ENCODE measurements at places on chromosomes 5 and 9.

GRCh38 chr5:101212942-101213514, 309.9 kb upstream of the ST8SIA4 start:
- H3K36me3 ChIP-seq, result no peaks in the 10 kb centered on the region
- H3K4me1 ChIP-seq, result no peaks in the 10 kb centered on the region
- H3K27ac ChIP-seq, result no peak overlapping the region

GRCh38 chr9:88023001-88023400, 48.7 kb upstream of the CDK20 start:
- H3K4me3 ChIP-seq, result no peak overlapping the region
- H3K36me3 ChIP-seq, result no peaks in the 10 kb centered on the region
- H3K27ac ChIP-seq, result no peak overlapping the region
- no peaks in the 10 kb centered on the region for H3K27me3 ChIP-seq
- no peak for DNase-seq

GRCh38 chr5:107486489-107486888, 184.2 kb downstream of the EFNA5 start:
- DNase-seq, result no peak
- no peaks in the 10 kb centered on the region for H3K36me3 ChIP-seq
- H3K27me3 ChIP-seq, result no peaks in the 10 kb centered on the region
- H3K4me1 ChIP-seq, result no peaks in the 10 kb centered on the region
- no peak overlapping the region for H3K27ac ChIP-seq

- no peak overlapping the region for H3K4me3 ChIP-seq
- no peak for DNase-seq
- H3K4me1 ChIP-seq, result no peaks in the 10 kb centered on the region
Observed at GRCh38 chr5:159301466-159301865, 28.8 kb downstream of the IL12B start.

- no peaks in the 10 kb centered on the region for H3K4me1 ChIP-seq
- H3K27ac ChIP-seq, result no peak overlapping the region
Observed at GRCh38 chr5:16974981-16975380, 38.9 kb upstream of the MYO10 start.

GRCh38 chr5:83055166-83055565, 22.0 kb downstream of the TMEM167A start:
- no peaks in the 10 kb centered on the region for H3K36me3 ChIP-seq
- no peak for DNase-seq
- no peaks in the 10 kb centered on the region for H3K27me3 ChIP-seq

DNA sequence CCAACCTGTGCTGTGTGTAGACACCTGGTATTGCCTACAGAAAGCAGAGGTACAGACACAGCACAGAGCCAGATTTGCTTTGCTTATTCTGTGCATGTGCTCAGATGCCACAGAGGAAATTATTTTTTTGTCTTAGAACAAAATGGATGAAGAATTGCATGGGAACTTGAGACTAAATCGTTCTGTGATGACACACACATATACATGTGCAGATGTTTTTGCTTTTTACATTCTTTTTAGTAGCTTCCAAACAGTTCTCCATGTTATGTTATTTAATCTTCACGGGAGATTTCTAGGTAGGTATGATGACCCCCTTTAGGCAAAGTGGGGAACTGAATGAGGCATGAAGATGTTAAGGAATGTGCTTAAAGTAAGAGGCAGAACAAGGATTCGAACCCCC, 221.5 kb upstream of the PANK3 start:
- no peaks in the 10 kb centered on the region for H3K27me3 ChIP-seq
- H3K4me3 ChIP-seq, result no peak overlapping the region
- H3K4me1 ChIP-seq, result no peaks in the 10 kb centered on the region
- H3K27ac ChIP-seq, result no peak overlapping the region
- H3K36me3 ChIP-seq, result peaks cover 5% of the 10 kb centered on the region

DNA sequence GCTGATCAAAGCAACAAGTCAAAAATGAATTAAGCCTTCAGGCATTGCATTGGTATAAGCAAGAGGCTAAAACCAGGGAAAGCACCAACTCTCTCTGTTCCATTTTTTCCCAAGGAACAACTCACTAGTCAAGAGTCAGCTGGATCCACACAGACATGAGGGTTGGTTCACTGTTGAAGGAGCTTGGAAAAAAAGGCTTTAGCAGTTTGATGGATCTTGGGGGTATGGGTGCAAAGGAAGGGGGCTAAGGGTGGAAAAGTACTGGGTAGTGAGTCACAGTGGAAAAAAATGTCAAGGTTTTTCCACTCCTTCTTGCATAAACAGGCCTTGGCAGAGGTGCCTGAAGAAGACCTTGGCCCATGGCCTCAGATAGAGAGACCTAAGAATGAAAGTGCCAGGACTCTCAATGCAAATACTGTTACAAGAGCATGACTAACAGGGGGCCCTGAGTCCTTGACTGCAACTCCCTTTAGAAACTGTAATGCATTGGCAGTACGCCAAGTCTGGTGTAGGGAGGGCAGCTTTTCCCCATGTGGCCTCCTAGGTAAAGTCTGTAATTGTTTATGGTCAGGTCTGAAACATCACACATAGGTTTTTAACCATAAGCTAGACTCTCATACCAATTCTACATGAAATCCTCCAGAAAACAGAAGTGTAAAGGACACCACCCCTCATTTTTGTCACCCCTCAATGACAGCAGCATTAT, 23.7 kb downstream of the ACTL7A start:
- no peak for DNase-seq
- no peak overlapping the region for H3K4me3 ChIP-seq
- H3K36me3 ChIP-seq, result peaks cover 17% of the 10 kb centered on the region
- H3K4me1 ChIP-seq, result no peaks in the 10 kb centered on the region
- no peak overlapping the region for H3K27ac ChIP-seq
- no peaks in the 10 kb centered on the region for H3K27me3 ChIP-seq

GRCh38 chr9:90477535-90477934, 165.1 kb downstream of the DIRAS2 start:
- H3K27me3 ChIP-seq, result no peaks in the 10 kb centered on the region
- H3K4me1 ChIP-seq, result no peaks in the 10 kb centered on the region
- no peaks in the 10 kb centered on the region for H3K36me3 ChIP-seq
- DNase-seq, result no peak
- no peak overlapping the region for H3K27ac ChIP-seq

GRCh38 chr5:94469894-94470329, 148.5 kb downstream of the KIAA0825 start:
- no peaks in the 10 kb centered on the region for H3K27me3 ChIP-seq
- no peak overlapping the region for H3K4me3 ChIP-seq
- no peaks in the 10 kb centered on the region for H3K4me1 ChIP-seq
- no peak overlapping the region for H3K27ac ChIP-seq
- H3K36me3 ChIP-seq, result no peaks in the 10 kb centered on the region
- no peak for DNase-seq

DNA sequence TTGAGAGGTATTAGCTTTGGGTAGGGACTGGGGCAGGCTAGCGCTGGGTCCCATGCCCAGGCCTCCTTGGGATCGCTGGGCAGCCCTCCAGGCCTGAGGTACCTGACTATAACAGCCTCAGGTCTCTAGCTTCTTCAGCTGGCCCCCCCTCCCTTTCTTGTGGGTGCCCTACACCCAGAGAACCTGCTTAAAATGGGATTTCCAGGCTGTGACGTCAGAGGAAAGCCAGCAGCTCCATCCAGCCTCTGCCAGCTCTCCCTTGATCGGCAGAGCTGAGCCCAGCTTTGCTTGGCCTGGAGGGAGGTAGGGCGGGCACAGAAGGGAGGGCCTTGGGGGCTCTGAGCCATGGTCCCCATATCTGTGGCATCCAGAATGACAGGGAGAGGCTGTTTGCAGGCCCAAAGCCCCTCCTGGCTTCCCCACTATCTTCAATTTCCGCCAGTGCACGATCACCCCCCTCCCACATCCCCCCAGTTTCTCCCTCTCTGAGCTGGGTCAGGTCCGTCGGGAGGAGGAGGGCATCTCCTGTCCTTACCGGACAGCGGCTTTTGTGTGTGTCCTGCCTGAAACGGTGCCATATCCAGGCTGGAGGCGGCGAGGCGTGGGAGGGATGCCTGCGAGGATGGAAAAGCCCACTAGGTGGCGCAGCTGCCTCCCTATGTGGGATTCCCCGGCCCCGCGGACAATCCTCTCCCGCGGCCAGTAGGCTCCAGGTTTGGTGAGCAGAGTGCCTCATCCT, 10.8 kb downstream of the REEP2 start:
- no peaks in the 10 kb centered on the region for H3K36me3 ChIP-seq
- no peaks in the 10 kb centered on the region for H3K27me3 ChIP-seq
- H3K27ac ChIP-seq, result no peak overlapping the region
- peak; percentile 69 for DNase-seq
- H3K4me1 ChIP-seq, result no peaks in the 10 kb centered on the region
- H3K4me3 ChIP-seq, result peak overlapping the region; percentile 46

DNA sequence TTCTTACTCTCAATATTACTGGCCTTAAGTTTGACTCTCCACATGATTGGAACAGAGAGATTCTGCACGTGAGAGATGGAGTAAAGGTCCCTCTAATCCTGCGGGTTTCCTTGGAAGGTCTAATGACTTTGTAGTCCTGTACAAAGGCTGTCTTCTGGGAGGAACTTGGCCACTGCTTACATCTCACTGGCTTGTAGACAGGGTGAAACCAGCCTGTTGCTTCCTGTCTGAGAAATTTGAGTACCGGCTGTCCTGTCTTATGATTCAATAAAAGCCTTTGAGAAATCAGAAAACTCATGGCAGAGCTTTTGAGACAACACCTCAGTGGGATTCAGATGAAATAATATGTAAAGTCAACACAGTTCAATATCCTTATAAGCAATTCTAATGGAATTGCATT, 43.0 kb downstream of the IL31RA start:
- H3K4me1 ChIP-seq, result no peaks in the 10 kb centered on the region
- H3K27ac ChIP-seq, result no peak overlapping the region
- H3K36me3 ChIP-seq, result no peaks in the 10 kb centered on the region
- H3K4me3 ChIP-seq, result no peak overlapping the region
- no peaks in the 10 kb centered on the region for H3K27me3 ChIP-seq
- no peak for DNase-seq

DNA sequence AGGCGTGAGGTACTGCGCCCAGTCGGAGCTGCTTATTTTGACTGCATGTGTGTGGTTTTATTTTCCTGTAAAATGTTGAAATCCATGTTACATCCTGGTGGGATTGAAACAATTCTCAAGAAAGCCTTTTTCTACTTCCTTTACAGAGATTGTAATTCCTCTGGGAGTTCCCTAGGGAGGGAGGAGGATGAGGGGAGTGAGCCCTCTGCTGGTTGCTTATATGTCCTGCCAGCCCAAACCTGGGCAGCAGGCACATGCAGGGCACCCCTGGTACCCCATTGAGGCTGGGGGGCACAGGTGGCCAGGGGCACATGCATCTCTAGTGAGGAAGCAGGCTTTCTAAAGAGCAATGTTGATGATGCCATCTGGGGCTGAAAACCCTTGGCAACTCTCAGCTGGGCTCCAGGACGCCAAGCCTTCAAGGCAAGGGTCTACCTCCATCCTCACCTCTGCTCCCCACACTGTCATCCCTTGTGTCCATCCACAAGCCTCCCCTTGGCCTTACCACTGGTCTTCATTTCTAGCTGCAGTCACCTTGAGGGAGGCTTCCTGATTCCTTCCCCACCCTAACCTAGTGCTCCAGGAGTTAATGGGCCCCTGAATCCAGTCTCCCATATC, 84.7 kb upstream of the TNFSF8 start:
- H3K36me3 ChIP-seq, result no peaks in the 10 kb centered on the region
- no peaks in the 10 kb centered on the region for H3K27me3 ChIP-seq
- H3K27ac ChIP-seq, result no peak overlapping the region
- no peak overlapping the region for H3K4me3 ChIP-seq

GRCh38 chr5:6752236-6752635, 39.0 kb downstream of the TENT4A start:
- DNase-seq, result no peak
- H3K27me3 ChIP-seq, result no peaks in the 10 kb centered on the region
- H3K4me3 ChIP-seq, result no peak overlapping the region

All from thoracic aorta (tissue), 2 donors.